Right renal pelvis (tissue), 4 donors: ENCODE measurements at places on chromosomes 7 and 10.
A peak's percentile ranks its signal among the peaks of the same experiment; 100 is the strongest.

- no peak for DNase-seq
These were observed 722.9 kb downstream of the GRM8 start for GRCh38 chr7:126529833-126530232.

- DNase-seq = no peak
These were observed 34.1 kb downstream of the BLVRA start for GRCh38 chr7:43792471-43793150.

DNA sequence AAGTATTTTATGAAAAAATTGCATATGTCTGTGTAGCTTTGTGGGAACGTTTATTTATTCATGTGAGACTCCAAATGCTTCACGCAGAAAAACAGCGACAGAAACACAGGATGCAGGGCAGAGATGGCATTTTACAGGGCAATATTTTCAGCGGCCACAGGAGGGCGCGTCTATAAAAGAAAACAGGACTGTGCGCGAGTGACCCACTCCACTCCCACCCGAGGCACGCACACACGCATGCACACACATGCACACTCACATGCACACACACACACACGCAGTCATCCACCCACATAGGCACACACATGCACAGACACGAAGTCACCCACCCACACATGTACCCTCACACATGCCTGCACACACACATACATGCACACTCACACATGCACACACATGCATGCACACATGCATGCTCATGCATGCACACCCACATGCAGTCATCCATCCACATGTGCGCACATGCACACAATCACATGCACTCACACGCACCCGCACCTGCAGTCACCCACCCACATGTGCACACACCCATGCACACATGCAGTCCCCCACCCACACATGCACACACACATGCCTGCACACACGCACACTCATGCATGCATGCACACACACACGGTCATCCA, 96.3 kb downstream of the DNAJB6 start:
- DNase-seq = peak; percentile 32

DNA sequence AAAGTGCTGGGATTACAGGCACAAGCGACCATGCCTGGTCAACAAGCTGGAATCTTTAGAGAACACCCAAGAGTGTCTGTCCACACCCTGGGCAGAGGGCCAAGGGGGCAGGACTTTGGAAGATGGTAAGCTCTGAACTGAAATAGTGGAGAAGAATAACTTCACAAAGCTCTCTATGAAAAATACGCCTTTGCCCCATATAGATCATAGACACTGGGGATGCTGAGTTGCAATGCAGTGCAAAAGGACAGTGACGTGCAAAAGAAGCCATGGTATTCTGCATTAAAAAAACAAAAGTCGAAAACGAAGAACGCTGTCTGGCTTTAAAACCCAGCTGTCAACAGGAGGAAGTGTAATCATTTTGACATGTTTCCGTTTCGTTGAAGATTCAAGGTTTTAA, 353.6 kb downstream of the CALN1 start:
- no peak for DNase-seq

GRCh38 chr10:58431903-58432302, 46.7 kb downstream of the TFAM start:
- DNase-seq = no peak

DNA sequence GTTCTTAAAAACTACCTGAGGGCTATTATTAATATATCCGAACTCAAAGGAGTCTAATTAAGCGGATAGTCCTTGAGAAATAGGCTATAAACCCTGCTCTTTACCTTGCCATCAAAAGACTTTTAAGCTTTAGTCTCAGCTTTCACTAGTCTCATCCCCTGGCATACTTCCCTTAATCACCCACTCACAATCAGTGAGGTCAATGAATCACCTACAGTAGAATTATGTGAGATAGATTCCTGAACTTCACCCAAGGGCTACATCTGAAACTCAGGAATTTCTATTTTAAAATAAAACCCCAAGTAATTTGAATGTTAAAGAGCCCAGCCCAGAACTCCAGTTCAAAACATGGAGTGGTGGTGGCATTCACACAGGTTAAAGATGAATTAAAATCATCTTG, 108.7 kb downstream of the ETV1 start:
- DNase-seq = no peak

DNA sequence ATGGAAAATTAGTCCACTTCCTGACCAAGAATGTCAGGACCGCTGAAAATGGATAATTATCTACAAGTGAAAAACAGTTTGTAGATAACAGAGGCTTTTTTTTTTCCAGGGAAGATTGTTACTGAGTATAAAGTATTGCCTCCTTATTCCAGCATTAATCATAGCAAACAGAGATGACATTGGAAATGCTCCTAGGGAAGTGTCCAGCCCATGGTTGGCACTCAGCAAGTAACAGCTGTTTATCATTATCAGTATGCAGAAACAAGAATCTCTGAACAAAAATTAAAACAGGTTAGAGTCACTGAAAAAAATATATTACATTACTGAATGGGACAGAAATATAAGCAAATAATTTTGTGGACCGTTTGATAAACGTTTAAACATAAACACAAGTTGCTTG, 14.6 kb downstream of the FGL2 start:
- DNase-seq = no peak

- no peak for DNase-seq
These were observed 68.9 kb downstream of the HTR7 start for GRCh38 chr10:90788968-90789367.

DNA sequence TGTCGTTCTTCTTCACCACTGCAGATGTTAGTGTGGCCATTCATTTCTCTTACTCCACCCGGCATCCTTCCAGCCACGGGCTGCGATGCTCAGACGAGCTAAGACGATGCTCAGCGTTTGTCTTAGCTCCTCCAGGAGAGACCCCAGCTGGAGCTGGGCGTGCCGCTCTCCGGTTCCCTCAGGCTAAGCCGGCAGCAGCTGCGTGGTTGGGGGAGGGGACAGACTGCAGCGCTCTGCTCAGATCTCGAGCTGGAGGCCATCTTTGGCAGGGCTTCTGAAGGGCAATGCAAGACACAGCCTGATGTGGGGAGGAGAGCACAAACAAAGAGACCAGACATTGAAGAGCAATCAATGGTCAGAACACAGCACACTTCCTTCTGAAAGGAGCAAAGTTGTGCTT, 4.8 kb downstream of the INA start:
- no peak for DNase-seq

DNA sequence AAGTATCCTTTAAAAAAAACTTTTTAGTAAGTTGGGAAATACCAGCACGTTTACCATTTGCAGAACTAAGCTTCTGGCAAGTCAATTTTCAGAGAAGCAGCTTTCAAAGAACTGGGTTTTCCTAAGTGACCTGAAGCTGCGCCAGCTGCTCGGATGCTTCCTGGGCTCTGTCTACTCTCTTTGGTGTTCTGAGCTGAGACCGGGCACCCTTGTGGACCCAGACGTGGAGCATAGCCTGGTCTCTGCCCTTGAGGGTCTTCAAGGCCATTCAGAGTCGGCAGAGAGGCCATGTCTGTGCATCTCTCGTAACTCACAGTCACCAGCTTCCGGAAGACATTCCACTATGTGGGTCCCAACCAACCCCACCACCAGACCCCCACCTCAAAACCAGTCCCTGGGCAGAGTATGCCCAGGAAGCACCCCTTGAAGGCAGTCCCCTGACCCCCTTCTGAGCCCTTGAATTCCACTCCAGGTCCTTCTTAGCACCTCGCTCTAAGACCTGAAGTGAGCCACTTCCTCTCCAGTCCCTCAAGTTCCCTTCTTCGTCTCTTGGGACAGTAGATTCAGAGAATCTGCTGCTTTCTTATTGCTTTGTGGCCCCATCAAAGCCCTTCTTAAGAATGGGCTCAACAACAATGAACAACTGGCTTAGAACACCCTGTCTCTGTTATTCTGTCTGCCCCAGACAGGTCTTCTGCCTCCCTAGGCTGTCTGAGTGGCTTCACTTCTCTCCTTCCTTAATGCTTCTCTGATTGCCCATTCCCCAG, 8.5 kb downstream of the CALML5 start:
- no peak for DNase-seq

DNA sequence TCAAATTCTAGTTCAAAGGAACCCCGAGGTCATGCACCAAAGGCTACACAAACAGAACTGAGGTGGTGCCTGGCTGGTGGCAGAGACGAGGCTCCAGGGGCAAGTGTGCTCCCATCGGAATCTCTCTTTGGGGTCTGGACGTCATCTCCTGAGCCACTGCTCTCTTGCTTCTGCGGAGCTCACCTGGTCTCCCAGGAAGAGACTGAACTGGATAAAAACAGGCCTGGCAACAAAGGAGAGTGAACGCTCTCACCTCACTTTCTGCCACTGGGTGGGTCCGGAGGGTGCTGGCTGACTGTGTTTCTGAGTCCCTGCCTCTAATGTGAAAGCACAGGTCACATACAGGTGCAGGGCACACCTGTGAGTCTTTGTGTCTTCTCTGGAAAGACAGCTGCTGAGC, 22.4 kb downstream of the VIPR2 start:
- DNase-seq = no peak

GRCh38 chr10:86651021-86651471, 3.3 kb upstream of the OPN4 start:
- no peak for DNase-seq

DNA sequence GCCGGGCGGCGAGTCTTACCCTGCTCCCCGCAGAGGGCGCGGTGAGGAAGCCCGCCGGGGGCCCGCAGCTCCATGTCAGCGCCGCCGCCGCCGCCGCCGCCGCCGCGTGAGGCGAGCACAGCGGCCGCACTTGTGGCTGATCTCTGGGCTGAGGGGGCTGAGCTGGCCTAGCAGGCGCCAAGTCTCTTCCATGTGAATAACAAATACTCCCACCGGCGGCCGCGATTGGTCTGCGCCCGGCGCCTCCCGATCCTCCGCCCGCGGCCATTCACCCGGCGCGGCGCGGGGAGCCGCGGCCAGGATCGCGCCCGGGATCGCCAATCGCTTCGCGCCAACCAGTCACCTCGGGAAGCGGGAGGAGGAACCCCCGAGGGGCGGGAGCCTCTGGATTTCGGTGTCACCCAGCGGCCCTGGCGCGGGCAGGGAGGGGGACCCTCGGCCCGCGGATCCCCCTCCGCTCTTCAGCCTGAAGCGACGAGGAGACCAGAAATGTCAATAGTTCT, at the start of gene GRM8:
Gene GRM8 (minus strand): TSS at position 164 of the 503 bp plus-strand sequence.
- no peak for DNase-seq

DNA sequence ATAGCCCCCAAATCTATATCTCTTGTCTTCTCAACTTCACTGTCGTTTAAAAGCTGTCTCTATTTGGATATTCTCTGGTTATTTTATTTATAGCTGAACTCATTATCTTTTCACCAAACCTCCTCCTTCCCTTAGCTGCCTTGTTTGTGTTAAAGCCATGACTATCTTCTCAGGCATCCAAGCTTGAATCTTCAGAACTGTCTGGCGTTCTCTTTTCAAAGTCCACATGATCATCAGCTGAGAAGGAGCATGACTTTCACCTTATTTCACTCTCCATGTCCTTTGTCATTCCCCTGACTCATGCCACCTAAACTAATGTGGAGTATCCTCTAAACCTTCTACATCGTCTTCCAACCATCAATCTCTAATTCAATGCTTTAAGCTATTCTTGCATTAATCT, 5.7 kb upstream of the GLCCI1 start:
- no peak for DNase-seq

DNA sequence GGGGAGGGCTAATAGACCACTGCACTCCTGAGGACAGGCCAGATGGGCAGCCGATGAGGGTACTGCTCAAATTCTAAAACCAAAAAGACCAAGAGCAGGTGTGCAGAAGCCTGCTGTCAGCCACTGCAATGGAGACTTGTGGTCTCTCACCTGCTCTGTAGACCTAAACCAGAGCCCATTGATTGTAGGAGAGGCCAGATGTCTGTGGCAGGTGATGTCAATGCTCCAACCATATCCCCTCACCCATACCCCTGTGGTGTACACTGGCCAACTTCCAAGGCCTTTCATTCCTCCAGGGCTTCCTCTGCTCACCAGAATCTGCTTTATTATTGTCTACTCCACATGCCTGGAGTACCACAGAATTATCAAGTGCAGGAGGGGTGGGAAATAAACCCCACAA, 116.9 kb upstream of the CHST15 start:
- DNase-seq = no peak

DNA sequence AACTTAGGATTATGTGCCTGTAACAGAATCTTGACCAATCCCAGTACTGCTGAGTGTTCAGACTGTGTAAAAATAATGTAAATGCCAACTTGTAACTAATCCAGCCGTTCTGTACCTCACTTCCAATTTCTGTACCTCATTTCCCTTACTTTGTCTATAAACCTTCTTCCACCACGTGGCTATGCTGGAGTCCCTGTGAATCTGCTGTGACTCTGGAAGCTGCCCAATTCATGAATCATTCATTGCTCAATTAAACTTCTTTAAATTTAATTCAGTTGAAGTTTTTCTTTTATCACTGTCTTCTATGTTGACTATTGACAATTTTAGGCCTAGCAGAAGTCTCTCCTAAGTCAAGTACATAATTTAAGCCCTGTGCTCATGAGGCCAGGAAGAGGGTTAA, 215.3 kb upstream of the RHOBTB1 start:
- no peak for DNase-seq

DNA sequence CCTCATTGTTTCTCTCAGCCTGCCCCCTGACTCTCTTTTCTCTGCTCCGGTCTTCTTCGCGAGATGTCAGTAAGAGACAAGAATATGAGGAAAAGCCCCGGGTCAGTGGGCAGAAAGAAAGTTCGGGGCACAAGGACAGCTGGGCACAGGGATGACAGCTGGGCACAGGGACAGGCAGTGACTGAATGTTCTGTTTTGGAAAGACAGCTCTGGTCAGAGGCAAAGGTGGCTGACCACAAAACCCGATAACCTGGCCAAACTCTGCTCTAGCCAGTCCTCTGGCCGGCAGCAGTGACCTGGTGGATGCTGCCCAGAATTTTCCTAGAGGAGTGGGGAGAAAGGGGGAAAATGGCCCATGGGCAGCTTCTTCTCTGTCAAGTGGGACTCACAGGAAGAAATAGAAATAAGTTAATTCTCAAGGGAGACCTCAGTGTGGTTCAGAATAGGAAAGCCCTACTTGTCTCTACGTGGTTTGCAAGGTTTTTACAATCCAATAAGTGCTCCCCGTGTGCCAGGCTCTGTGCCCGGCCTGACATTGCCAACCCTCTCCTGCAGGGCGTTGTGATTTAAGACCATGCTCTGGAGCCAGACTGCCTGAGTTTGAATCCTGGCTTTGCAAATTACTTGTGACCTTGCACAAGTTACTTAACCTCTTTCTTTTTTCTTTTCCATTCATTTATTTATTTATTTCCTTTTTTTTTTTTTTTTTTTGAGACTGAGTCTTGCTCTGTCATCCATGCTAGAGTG, 110.6 kb upstream of the ZNF716 start:
- no peak for DNase-seq

DNA sequence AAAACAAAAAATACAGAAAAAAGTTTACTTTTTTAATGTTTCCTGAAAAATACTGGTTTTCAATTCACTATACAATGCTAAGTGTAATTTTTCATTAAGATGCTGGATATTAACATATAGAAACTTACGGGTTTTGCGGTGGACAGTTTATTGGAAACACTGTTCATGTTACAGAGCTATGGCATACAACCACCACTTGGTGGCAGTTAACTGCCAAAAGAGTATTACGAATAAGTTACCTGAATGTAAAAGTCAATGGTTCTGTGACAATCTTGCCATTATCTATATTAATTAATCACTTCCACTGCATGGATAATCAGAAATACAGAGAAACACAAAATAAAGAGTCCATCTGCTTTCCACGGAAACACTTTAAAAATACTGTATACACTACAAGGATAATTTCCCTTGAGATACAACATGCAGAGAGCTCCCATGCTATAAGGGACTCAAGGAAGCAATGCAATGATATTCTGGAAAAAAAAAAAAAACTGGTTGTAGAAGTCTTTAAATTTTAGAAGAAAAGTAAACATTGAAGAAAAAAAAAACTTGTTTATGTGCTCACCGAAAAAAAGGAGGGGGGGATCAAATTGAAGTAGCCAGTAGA, 97.0 kb downstream of the TPK1 start:
- no peak for DNase-seq

GRCh38 chr7:25476863-25477499, 248.7 kb upstream of the NPVF start:
- no peak for DNase-seq
